ENCODE measurements at places on chromosomes 5 and 9.

GRCh38 chr9:98774746-98775145, 21.6 kb downstream of the ANKS6 start:
- DNase-seq = peak; percentile 10

- no peak for DNase-seq
Observed at GRCh38 chr9:89956331-89956730, 351.5 kb downstream of the GADD45G start.

DNA sequence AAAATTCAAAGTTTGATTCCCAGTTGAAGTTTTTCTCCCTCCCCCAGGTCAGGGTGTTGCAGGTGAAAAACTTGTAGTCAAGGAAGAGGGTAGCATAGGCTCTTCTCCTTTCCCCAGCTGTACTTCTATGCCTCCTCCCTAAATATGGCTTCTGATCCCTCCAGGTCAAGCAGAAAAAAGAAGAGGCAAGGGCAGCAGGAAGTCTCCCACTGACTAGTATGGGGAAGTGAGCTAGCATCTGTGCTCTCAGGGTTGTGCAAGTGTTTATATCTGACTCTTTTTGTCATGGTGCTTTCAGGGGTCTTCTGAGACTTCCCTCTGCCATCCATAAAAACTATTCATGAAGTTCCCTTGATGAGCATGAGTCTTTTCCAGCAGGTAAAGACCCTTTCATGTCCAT, 76.0 kb downstream of the ATPSCKMT start:
- peak; percentile 9 for DNase-seq

DNA sequence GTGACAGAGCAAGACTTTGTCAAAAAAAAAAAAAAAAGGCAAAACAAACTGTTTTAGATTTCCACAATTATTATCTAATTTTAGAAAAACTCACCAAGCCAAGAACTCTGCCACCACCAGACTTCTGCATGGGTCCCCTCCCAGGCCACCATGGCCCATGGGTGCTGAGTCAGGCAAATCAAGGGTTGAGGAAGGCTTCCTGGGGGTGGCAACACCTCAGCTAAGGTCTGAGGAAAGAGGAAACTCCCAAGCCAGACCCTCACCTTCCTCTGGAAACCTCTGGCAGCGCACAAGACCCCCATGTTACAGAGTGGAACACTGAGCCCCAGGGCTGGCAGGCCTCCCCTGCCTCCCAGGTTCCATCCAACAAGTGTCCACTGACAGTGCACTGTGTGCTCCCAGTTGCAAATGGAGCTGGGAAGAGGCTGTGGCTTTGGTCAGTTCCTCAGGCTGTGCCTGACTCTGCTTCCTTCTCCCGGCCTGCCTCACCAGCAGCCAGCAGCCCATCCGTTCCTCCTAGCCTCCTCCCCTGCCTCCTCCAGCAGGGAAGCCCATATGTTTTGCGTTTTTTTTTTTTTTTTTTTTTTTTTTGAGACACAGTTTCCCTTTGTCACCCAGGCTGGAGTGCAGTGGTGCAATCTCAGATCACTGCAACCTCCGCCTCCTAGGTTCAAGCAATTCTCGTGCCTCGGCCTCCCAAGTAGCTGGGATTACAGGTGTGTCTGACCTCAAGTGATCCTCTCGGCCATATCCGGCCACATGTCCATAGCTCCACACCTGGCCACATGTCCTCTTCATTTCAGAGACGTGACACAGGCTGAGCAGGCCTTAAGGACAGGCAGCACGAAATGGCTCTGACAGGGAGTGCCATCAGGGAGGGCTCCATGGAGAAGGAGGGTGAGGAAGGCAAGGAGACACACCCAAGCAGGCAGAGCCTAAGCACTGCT, 3.5 kb upstream of the SUSD3 start:
- no peak for DNase-seq

- DNase-seq = no peak
Observed at GRCh38 chr9:110440172-110440571, 102.5 kb upstream of the TXNDC8 start.

- no peak for DNase-seq
Observed at GRCh38 chr5:133610489-133611356, 1.6 kb downstream of the FSTL4 start.

DNA sequence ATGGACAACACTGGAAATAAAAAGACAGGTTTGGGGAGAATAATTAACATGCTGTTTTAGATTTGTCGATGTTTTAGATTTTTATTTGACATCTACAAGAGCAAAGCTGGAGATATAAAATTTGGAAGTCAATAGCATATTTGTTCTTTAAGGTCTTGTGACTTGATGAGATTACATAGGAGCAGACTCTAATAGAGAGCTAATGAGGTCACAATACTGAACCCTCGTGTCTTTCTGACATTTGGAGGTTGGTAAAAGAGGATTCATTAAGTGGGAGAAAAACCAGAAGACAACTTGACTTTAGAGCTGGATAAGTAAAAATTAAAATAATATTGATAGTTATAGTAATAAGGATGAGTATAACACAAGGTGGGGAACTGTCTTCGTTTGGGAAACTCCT, 322.7 kb upstream of the SEMA6A start:
- no peak for DNase-seq

All from bone marrow (tissue), 2 donors.